ENCODE measurements at places on chromosomes 3 and 15.

DNA sequence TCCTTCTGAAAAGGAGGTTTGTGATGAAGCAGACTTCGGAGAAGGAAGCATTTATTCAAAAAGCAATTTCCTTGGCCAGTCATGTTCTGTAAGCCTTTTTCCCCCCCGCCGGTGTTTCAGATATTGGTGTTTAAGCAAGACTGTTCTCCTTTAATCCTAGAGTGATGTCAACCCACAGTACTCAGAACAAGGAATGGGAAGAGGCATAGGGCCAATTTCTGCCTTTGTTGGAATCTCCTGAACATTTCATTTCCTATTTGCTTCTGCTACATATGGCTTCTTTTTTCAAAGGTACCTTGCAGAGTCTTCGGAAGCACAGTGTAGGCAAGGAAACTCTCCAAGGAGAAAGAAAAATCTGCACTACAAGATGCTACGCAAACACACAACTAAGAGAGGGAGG lies 713.1 kb upstream of the CFAP20DC start:
- DNase-seq = no peak

DNA sequence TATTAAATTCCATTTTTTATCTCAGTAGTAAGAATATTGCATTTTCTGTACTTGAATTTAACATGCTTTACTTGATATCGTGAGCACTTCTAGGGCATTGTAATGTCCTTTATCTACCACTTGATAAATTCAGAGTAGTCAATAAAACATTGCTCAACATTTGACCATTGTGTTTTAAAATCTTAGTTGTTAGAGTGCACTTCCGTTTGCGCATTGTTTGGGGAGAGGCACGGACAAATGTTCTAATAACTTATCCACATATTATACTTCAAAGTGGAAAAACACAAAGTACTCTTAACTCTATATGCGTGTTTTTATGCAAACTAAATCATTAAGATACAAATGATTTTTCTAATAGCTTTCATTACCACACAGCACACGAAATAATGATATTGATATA lies 419 bp downstream of the FAM227B start:
- no peak for DNase-seq

- no peak for DNase-seq
Observed at GRCh38 chr3:69649120-69650065, 89.9 kb upstream of the MITF start.

DNA sequence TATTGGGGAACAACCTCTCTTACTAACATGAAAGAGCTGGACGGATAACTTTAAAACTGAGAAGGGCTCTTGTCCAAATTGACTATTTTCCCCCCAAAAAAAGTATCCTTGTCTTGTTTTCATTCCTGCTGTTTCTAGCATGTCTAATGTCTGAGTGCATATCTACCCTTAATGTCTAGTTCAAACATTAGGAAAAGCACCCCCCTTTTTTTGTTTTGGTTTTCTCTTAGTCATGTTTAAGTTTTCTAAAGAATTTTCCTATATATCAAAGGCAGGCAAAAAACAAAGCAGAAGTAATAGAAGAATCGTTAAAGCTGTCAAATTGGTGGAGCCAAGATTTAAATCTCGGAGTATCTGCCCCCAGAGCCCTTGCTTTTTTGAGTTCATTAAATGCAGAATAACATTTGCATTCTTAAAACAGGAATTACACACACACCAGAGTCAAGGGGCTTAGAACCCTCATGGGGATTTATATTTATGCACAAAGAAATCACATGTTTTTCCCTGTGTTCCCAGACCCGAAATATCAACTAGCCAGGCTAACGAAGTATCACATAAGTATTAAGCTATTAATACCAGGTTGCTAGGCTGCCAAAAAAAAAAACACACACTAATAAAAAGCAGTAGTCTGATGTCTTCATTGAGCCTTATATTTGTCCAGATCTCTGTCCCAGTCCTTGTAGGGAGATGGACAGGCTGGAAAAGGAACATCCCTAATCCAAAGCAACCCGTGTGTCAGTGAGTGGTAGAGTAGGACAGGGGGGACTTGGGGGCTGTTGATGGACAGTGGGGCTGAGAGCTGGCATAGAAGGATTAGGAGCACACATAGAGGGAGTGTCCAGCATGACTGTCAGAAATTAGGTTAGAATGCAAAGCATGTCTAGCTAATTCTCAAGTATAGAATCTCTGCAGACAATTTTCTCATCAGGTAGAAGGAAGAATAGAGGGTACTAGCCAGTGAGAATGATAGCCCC lies 103.6 kb upstream of the BFSP2 start:
- no peak for DNase-seq

GRCh38 chr3:19363071-19363470 lies 214.8 kb downstream of the KCNH8 start:
- DNase-seq = no peak

- no peak for DNase-seq
Observed at GRCh38 chr3:43534675-43535074, 87.1 kb downstream of the ANO10 start.

DNA sequence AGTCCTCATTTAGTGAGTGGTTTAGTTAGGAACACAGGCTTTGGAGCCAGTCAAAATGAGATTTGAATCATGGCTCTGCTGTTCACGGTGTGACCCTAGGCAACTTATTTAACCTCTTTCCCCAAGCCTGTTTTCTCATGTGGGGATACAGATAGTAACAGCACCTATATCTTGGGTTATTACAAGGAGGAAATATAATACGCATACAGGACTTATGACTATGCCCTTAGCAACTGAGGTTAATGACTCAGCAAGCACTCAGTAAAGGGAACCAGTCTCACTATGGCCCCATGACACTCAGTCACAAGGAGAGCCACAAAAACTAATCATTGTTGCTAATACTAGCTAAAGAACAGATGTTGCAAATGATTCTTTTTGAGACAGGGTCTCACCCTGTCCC lies 45.9 kb downstream of the SUMF1 start:
- DNase-seq = peak; percentile 16

GRCh38 chr3:98540346-98540745 lies 8.6 kb downstream of the GPR15 start:
- no peak for DNase-seq

DNA sequence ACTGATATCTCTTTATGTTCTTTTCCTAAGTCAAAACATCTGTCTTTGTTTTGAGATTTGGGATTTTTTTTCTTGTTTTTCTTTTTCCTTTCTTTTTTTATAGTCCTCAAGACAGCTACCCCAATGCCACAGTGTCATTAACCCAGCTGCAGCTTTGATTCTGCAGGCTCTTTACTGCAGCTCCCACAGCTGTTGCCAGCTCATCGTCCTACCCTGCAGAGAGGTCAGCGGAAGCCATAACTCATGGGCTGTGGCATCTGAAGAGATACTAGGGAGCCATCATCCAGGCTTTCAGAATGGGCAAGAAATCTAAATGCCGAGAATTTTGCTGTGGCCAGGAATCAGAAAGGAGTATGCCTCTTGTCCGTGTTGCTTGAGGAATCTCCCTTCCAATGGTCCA lies 44.3 kb upstream of the SLC24A5 start:
- no peak for DNase-seq

- DNase-seq = no peak
Observed at GRCh38 chr3:171116365-171116764, 89.8 kb upstream of the SLC2A2 start.

- no peak for DNase-seq
Observed at GRCh38 chr3:11173828-11174465, 19.7 kb downstream of the HRH1 start.

DNA sequence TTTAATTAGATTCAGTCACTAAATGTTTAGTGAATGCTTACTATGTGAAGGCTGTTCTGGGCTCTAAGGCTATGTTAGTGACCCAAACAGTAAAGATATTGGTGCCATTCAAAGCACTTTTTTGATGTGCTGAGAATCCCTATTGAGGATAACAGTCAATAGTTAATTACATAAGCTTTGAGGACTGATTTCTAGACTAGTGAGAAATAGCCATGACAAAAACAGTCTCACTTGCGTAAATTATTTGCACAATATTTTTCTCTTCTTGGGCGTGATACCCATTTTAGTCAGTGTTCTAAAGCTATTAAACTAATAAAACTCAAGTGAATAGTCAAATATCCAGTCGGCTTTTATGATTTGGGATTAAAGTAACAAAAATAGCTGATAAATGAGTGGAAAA lies 74.6 kb downstream of the UBE2E2 start:
- no peak for DNase-seq

DNA sequence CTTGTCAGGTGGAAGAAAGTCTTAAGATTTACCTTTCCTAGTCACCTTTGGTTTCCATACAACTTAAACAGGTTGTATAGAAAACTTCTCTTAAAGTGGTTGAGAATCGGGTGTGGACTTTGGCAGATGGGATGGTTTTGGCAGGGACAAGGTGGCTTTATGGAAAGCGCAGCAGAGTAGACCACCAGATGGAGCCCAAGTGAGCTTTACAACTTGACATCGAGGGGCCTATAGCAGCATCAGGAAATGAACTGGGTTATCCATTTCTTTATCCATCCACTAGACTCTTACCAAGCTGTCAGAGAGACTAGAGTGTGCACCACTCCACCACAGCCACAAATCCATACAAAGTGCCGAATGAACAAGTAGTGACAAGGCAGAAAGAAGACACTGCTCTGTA lies 85.3 kb upstream of the MBNL1 start:
- DNase-seq = no peak

All from GM04503 (cell line).